ENCODE measurements at places on chromosomes 4 and X.

DNA sequence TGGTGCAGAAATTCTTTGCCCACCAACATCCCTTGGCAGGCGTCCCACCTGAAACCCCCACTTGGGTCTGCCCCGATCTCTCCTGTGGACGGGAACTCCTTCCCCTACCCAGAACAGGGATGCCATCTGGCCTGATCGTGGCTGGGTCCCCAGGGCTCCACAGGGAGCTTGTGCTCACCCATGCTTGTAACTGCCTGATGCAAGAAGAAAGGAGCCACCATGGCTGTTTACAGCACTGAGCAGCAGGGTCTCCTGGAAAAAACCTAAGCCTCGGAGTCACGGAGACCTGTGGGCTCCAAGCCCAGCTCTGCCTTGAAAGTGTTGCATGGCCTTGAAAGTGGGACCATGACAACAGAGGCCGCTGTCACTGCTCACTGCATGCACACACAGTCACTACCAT lies 101.5 kb upstream of the AFAP1 start:
- no peak for DNase-seq

- no peak for DNase-seq
Measured at GRCh38 chrX:28550331-28550872, 36.8 kb upstream of the IL1RAPL1 start.

DNA sequence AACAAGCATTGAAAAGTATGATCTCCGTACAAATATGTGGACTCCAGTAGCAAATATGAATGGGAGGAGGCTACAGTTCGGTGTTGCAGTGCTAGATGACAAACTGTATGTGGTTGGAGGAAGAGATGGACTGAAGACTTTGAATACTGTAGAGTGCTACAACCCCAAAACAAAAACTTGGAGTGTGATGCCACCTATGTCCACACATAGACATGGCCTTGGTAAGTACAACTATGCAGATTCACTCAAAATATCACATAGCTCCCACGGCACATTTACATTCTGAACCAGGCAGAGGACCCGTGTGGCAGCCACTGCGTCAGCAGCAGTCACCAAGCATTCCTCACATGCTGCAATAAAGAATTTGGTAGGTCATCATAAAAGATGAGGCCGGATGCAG lies 41.3 kb downstream of the KLHL5 start:
- no peak for DNase-seq

- peak; percentile 33 for DNase-seq
Measured at GRCh38 chrX:47483306-47484268, 565 bp upstream of the ZNF41 start.

DNA sequence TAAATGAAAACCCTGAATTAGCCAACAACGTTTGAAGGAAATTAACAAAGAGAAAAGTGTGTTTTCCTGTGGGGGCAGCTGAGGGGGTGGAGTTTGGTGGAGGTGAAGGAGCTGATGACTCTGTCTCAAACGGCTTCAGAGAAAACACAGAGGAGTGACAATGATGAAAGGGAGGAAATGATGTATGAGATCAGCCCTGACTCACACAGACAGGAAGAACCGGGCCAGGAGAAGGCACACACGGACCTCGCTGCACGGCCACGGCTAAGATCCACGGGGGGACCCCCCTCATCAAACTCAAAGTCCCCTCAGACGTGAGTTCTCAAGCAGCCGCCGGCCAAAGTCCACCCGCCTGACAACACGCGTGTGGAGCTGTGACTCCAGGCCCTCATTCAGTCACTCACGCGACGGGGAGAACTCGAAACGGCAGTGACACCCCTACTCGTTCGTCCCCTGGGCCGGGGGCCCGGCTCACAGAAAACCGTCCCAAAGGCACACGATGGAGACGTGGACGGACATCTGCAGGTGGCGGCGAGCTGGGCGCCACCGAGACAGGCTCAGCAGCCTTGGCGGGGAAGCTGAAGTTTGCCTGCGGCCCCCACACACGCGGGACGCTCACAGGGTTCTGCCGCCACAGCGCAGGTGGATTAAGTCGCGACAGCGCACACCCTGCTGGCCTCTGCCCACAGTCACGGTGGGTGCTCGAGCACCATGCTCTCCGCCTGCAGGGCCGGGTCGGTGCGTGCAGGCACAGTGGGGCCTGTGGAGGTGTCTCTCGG lies 28.8 kb downstream of the PPP2R3B start:
- DNase-seq, result peak; percentile 66

DNA sequence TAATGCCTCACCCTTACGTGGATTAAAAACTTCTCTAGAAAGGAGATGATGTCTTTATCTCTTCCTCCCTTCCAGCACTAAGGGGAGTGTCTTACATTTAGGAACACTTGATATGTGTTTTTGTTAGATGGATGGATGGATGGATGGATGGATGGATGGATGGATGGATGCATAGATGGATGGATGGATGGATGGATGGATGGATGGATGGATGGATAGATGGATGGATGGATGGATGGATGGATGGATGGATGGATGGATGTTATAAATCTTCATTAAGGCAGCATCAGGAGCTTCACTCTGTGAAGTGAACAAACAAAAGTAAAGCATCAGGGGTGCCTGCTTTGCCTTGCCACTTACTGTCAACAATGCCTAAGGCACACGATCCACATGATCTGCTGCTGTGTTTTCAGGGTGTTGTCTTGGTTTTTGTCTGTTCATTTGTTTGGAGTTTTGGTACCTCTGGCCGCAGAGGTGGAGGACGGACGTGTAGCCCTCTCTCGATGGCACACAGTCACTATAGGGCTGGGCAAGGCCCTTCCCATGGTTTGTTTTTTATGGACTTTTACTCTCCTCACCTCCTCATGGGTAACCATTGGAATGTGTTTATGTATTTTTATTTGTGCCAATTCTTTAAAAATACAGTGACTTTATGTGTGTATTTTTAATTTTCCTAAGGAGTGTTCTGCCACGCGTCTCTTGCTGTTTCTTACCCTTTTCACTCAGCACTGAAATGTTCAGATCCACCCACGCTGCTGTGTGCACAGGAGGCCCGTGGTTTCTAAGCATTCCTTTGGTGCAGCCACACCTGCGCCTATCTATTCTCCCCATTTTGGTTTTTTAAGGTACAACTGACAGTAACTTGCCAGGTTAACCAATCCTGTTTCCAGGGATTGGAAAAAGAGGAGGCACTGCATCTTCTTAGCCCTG lies 91.8 kb upstream of the ENPP6 start:
- no peak for DNase-seq

DNA sequence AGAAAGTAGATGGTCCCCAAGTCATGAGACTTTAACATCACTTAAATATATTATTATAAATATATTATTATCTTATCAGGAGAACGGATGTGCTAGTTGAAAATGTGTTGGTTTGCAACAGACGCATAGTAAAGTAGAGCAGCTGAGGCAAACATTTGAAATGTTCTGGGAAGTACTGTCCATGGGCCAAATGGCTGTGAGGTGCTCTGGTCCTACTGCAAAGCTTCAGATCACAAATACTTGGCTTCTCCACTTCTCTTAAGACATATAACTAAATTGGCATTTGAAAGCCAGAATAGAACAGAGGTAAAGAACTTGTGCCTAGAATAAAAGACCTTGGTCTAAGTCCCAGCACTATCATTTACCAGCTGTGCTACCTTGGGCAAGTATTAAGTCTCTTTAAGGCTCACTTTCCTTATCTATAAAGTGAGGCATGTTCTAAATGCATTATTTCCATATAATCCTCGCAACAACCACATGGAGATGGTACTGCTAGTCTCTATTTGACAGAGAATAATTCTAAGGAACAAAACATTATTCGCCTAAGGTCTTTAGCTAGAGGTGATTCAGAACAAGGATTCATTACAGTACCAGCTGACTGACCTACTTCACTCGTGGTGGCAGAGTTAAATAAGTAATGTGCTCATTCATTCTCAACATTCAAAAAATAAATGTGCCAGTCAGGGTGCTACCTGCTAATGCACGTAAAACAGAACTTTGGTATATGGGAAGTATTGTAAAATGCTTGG lies 297.1 kb downstream of the PPP3CA start:
- no peak for DNase-seq

- DNase-seq, result no peak
Measured at GRCh38 chr4:148643851-148644250, 201.6 kb upstream of the NR3C2 start.

DNA sequence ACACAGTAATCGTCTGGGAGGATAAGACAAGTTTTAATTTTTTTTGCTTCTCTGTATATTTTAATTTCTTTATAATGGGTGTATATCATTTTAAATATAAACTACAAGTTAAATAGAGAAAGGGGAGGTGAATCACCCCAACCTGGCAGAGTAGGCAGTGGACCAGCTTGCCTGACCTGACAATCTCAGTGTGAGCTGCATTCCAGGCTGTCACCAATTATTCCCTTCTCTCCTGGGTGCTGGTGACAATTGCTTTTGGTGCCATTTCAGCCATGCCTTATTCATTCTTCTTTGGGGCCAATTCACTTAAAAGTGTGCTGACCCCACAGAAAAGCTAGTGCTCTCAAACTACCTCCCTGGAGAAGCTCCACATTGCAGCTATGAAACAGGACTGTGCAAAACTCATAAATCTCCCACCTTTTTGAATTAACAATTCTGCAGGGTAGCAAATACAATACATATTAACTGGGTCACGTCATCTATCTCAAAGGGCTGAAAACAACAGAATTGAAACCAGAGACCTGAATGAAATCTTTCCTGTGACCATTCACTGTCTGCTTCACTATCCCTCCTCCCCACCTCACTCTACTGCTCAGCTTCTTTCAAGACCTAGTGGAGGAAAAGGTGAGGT lies 359.0 kb downstream of the HS3ST1 start:
- DNase-seq, result no peak

- no peak for DNase-seq
Measured at GRCh38 chr4:39976945-39977488, 694 bp downstream of the PDS5A start.

- no peak for DNase-seq
Measured at GRCh38 chr4:126708716-126709115, 924.0 kb upstream of the INTU start.

- no peak for DNase-seq
Measured at GRCh38 chr4:70236125-70236524, 6.3 kb upstream of the CSN3 start.

GRCh38 chrX:100299559-100299958 lies 110.5 kb downstream of the PCDH19 start:
- no peak for DNase-seq

GRCh38 chr4:73801692-73802091 lies 34.8 kb upstream of the CXCL6 start:
- DNase-seq, result no peak

DNA sequence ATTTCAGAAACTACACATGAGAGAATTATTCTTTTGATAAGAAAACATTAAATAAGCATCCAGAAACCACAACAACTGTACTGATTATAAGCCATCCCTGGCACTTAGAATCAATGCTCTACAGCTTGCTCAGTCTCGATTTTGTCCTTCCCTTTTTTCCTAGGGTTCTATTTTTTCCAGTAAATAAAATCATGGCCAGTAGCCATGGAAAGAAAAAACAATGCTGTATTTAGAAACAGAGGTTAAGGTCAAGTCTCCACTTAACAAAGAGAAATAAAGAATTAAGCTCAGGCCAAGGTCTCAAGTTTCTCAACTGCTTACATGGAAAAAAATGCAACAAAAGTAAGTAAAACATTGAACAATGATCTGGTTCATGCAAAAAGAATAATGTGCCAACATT lies 38.7 kb upstream of the GRID2 start:
- peak; percentile 1 for DNase-seq

GRCh38 chr4:66585767-66586166 lies 915.5 kb upstream of the EPHA5 start:
- no peak for DNase-seq

DNA sequence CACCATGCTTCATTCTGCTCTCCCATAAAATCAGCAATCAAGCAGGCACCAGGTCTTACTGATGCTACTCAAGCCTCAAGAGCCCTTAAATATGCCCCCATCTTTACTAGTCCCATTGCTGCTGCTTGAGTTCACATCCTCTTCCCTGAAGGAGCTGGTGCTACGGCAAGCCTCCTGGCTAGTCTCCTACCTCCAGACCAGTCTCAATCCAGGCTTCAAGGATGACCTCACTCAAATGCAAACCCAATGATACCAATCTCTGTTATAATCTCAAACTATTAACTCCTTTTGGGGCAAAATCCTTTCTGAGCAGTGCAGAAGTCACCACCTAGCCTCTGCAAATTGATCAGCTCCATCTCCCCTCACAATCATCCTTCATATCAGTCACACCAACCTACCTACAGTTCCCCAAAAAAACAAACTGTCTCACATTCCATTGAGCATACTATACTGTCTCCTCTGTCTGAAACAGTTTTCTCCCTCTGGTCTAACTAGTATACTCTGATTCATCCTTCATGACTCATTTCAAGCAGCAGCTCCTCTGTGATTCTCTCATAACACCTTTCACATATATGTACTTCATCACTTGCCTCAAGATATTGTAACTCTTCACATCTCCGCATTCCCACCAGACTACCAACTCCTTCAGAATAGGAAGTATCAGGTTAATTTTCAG lies 30.0 kb downstream of the PAPSS1 start:
- peak; percentile 94 for DNase-seq

DNA sequence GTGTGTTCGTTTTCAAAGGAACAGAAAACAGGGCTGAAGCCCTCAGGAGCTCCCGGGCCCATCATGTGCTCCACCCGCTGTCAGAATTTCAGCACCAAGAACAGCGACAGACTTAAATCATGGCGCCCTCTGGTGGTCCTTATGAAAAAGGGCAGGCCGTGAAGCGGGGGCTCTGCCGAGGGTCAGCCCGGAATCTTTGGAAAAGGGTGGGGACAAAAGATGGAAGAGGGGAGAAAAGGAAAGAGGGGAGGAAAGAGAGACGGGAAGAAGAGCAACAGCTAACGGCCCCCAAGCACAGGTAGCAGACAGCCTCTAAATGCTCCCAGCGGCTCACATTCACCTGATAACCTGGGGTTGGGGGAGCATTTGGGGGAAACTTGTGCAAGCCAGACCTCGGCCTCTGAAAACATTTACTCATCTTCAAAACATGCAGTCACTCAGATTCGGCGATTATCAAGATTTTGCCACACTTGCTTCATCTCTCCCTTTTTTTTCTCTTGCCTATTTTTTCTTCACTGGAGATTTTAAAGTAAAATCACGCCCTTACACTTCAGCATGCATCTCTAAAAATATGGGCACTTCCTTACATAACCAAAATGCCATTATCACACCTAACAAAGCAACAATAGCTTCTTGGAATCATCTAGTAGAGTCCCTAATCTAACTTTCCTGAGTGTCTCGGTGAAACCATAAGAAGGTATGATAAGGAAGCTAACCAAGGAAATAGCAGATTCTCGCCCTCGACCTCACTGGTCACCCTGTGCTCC lies 28.1 kb upstream of the MAN2B2 start:
- peak; percentile 65 for DNase-seq

DNA sequence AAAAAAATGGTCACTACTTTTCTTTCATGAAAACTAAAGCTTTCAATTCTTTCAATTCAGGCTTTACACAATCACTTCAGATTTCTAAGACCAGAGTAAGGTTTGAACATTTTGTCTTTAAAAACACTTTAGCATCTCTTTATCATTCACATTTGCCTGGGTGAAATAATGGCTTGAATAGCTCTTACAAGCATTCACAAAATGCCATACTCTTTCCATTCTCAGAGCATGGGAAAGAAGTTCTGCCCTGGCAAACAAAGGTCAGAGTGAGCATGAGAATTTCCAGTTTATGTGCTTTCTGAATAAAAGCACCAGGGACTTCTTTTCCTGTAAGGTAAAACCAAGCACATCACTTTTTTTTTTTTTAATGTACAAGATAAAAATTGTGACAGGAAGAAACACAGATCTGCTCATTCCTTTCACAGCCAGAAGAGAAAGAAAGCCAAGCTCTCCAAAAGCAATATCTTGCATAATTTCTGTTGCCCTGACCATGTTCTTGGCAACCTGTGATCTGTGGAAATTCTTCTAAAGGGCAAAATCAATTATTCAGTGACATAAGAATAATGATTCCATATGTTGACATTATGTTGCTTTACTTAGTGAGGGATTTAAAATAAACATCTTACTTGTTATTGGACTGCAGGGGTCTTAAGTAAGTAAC lies 64.8 kb downstream of the CD40LG start:
- DNase-seq, result no peak
